ENCODE measurements at places on chromosomes 1 and 21.

GRCh38 chr1:234709473-234710228 is 99.7 kb upstream of the IRF2BP2 start:
- no peak for DNase-seq

GRCh38 chr1:223142269-223142668 is 779 bp downstream of the TLR5 start:
- DNase-seq, result no peak

- DNase-seq, result peak; percentile 38
Measured at GRCh38 chr1:44571712-44572571, 102.3 kb downstream of the TMEM53 start.

GRCh38 chr1:46675549-46676314 is 4.1 kb downstream of the TEX38 start:
- no peak for DNase-seq

GRCh38 chr1:60591583-60591982 is 490.8 kb upstream of the NFIA start:
- DNase-seq, result no peak

DNA sequence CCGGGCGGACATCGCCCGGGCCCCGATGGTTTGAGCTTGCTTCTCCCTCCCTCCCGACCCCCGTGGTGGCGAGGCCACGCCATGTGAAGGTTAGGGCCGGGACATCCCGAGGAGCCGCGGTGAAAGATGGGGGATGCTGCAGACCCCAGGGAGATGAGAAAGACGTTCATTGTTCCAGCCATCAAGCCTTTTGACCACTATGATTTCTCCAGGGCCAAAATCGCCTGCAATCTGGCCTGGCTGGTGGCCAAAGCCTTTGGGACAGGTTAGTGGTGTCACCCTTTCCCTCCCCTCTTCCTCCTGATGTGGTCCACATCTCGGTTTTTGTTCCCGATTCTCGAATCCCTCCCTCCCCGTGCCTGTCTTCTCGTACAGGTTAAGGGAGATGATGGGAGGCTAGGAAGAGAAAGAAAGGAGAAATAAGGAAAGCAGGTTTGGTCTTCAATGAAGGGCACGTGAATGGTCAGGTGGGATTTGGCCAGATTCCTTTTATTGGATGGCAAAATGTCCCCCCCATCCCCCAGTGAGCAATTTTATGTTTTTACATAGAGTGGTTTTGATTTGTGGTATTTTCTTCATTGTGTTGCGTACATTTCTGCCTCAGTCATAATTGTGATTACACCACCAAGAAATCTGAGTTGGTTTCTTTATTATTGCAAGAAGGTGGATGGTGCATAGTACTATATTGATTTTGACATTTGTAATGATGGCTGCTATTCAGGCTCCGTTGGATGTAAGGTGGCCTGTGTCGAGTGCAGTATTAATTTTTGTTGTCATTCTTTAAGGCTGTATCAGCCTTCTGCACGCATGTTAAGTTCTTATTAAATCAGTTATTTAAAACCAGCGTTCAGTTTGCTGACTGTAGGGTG is 1.2 kb downstream of the CAMSAP2 start:
- peak; percentile 24 for DNase-seq

DNA sequence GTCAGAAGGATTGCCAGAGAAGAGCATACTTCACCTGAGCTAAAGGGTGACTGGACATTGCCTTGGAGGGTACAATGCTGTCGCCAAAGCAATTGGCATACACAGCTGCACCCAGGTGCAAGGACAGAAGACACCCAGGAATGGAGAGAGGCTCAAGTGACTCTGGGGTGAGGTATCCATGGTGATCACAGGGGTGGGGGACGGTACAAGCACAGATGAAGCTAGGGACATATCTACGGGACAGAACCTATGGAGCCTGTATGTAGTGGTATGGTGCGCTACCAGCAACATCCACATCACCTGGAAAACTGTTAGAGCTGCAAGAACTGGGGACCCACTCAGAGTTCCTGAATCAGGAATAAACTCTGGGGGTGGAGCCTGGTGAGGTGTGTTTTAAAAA is 286.1 kb downstream of the PCP4 start:
- no peak for DNase-seq

DNA sequence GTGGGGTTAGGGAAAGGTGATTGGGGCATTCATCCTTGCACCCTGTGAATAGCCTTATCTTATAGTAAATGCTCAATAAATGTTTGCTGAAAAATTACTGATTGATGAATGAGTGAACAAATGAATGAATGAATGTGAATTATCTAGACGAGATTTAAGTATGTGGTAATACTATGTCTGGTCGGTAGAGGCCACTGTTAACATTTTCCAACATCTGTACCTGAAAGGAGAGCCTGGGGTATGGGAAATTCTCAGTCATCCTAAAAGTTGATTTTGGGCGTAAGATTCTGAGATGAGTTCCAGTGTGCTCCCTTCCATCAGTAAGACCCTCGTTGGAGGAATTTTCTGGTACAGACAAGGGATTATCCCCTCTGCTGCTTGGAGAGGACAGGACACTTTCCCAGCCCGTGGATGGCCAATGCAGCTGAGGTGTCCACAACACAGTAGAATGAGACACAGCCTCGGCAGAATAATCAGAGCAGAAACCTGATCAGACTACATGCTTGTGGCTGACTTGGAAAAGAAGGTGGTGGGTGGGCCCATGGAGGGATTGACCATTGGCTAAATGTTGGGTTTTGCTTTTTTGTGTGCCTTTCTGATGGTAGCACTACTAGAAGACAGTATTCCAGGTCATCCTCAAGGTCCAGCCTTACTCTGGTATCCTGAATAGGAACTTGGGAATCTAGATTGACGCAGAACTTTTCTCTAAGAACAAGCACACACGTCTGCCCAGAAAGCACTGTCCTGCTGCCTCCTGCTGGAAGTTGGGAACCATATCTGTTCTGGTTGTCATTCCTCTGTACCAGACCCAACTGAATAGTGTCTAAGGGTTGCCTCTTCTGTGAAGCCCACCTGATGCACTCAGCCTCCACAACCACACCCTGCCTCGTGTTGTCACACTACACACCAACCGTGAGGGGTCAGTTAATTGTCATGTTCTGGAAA is 262.0 kb downstream of the TNR start:
- peak; percentile 37 for DNase-seq

Measured in NCI-H2171 treated with DMSO at 0.1 percent for 48 hours (cell line).